Non-pigmented ciliary epithelial cell (primary cell): ENCODE measurements at places on chromosomes 11 and 22.

- no peak for DNase-seq
Observed at GRCh38 chr22:48743601-48744282, 1083.9 kb downstream of the BRD1 start.

DNA sequence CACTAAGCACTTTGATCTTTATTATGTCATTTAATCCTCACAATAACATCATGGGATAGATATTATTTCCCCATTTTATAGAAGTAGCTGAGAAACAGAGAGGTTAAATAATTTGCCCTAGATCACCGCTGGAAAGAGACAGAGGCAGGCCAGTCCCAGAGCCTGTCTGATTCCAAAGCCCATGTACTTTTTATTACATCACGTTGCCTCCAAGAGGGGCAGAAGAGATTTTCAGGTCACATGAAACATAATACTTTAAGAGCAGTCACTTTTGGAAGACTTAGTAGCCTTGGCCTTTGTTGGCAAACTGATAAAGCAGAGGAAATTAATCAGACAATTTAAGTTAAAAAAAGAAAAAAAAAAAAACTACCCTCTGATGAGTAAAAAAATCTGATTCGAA, 200.2 kb upstream of the ARHGAP20 start:
- DNase-seq = no peak

GRCh38 chr11:61516191-61516590, 7.6 kb downstream of the LRRC10B start:
- no peak for DNase-seq

GRCh38 chr11:127474766-127475165, 474.2 kb upstream of the KIRREL3 start:
- DNase-seq = no peak

DNA sequence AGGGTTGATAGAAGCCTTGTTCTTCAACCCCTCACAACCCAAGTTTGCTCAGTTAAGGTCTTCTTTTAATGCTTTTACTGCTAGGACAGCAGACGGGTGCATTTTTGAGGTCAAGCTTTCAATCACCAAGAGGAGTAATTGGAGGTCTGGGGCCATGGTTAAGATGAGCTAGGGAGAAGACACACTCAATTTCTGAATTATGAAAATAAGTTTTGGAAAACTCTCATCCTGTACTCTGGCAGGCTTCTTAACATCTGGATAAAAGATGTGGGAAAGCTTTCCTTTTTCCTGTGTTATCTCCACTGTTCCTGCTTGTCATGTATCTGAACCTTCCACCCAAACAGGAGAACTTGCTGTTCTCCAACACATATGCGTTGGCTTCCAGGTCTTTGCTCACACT, 9.7 kb downstream of the ABTB2 start:
- DNase-seq = no peak

DNA sequence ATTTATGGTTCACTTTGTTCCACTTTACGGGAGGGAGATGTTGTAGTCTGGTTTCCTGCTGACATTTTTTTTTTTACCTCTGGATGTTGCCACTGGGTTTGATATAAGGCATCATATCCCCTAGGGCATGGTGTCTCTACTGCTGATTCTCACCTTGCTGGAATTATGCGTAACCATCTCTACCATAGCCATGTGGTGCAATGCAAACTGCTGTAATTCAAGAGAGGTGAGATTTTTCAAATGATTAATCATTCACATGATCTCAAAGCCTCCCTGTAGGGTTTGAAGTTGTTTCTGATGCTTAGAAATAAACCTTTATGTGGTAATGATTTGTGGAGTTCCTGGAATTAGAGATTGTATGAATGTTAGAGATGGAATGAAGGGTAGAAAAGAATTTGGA, 13.0 kb downstream of the MS4A3 start:
- DNase-seq = no peak

GRCh38 chr22:43377896-43378704, 33.7 kb upstream of the MPPED1 start:
- no peak for DNase-seq

DNA sequence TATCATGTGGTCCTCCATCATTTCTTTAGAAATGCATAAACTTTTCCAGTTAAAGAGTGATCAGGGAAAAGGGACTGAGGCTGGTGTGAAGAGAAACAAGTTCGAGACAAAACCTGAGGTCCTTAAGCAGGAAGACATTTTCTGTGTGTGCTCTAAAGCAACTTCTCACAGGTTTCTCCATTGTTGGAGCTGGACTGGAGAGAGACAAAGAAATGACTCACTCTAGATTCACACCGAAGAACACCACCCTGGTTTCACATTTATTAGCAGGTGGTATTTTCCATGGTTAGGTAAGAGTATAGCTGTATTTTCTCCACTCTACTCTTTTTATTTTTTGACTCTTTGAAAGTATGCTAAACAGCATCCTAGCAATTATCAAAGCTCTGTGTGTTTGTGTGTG, 736.4 kb downstream of the KCNA4 start:
- DNase-seq = no peak

DNA sequence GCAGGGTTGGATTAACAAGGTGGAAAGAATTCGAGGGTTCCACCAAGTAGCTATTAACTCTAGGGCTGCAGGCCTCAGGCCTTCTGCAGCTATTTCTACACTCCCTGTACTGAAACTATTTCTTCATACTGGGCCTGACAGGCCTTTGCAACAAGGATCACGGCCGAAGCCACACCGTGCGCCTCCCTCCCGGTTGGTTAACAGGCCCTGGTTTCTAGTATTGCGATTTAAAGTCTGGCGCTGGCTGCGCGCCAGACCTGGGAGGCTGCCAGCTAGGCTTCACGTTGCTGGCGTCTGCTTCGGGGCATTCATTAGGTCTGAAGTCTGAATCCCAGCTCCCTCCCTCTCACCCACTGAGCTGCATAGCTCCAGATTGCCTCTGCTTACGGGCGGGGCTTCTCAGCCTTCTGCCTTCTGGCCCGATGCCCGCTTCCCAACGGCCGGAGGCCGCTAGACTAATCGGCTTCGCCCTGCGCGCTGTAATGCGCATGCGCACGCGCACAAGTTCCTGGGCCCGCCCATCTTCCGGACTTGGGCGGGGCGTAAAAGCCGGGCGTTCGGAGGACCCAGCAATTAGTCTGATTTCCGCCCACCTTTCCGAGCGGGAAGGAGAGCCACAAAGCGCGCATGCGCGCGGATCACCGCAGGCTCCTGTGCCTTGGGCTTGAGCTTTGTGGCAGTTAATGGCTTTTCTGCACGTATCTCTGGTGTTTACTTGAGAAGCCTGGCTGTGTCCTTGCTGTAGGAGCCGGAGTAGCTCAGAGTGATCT, 1.6 kb downstream of the LDHA start:
- peak; percentile 97 for DNase-seq

GRCh38 chr11:111735262-111736116, 30.7 kb downstream of the PPP2R1B start:
- DNase-seq = peak; percentile 93

DNA sequence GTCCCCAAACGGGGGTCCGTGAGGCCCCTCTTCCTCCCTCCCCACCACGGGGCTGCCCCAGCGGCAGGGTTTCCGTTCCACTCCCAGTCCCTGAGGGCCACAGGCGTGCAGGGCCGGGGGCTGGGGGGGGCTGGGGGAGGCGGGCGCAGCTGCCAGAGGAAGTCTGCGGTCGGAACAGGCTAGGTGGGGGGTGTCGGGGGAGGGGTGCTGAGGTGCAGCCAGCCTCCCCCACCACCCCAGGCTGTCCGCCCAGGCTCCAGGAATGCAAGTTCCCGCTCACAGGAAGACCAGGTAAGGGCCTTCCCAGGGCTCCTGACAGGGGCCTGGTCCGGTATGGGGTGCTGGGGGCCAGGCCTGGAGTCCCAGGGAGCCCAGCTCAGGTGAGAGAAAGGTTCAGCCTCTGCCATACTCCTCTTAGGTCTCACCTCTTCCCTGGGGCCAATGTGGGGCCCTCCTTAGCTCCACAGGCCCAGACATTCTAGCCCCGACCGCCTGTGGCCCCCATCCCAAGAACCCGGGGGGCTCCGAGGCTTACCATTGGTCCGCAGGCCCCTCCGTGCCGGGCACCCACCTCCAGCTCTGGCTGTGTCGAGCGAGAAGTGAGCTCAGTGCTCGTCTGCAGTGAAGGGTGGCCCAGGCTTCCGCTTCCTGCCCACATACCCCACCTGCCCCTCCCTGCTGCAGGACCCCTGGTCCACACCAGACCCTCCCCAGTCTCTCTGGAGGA, at the start of gene PTPRCAP:
Gene PTPRCAP (minus strand): TSS at position 601 of the 727 bp plus-strand sequence. CDS start 63 bp downstream, at position 538.
- no peak for DNase-seq

DNA sequence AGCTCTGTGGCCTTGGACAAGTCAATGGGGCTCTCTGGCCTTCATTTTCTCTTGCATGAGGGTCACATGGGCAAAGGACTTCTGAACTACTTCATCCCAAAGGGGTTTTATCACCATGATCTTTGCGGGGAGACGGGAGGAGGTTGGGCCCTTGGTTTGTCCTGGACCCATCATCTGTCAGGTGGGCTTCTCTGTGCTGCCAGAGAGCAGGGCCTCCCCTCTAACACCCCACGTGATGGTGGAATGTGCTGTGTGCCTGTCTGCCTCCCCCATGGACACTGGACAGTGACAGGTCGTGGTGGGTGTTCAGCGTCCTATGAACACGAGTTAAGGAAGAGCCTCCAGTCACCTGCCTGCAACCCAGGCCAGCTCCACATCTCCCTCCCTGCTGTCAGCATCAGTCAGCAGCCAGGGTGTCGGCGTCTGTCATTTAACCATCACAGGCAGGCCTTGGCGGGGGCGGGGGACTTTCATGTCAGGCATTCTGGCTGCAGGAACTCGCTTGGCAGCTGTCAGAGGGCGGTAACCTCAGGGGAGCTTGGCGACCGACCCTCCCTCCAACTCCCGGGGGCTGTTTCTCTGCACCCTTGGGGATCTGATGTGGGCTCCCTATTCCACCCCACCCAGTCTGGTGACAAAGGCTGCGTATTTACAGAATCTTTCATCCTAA, 2.6 kb upstream of the SUN2 start:
- DNase-seq = no peak

- no peak for DNase-seq
Observed at GRCh38 chr22:19291580-19292457, at the start of gene CLTCL1. CLTCL1 (minus strand) TSS chr22:19291719; CDS start chr22:19291641, 78 bp downstream.

DNA sequence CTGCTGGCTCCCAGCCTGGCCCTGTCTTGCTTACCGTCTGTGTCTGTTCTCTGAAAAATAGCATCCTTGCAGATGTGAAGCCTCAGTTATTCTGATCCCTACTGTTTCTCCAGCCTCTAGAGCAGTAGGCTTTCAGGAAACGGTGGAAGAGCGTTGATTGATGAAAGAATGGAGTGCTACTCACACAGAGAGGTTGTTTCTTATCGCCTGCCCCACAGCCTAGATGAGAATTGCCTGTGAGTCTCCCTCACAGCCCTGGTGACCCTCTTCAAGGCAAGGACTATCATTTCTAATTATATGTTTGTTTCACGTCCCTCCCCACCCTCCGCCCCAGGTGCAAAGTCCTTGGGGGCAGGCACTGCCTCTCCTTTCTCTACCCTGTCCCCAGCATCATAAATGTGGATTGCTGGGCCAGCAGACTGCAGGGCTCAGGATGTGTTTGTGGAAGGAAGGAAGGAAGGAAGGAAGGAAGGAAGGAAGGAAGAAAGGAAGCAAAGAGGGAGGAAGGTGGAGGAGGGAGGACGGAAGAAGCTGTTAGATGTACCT, 575.3 kb upstream of the B3GAT1 start:
- no peak for DNase-seq

- no peak for DNase-seq
Observed at GRCh38 chr11:64107303-64107702, 58.6 kb downstream of the MACROD1 start.

DNA sequence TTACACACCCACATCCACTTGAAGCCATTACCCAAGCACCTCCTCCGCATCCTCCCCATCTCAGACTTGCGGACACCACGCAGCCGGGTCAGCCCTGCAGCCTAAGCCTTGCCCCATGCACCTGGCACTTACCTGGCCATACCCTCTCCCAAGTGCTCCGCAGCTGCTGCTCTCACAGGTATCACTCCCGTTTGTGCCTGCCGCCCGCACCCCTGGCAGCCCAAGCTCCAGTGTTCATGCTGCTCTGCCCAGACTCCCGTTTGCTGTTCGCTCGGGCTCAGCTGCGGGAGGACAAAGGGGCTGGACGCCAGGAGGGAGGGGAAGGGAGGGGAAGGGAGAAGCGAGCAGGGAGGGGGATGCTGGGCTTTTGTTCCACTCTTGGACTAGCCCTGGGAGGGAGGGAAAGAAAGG, at the start of gene KLHL35:
Gene KLHL35 (minus strand): TSS at position 293 of the 411 bp plus-strand sequence. CDS start 2,574 bp downstream, outside the sequence.
- no peak for DNase-seq

DNA sequence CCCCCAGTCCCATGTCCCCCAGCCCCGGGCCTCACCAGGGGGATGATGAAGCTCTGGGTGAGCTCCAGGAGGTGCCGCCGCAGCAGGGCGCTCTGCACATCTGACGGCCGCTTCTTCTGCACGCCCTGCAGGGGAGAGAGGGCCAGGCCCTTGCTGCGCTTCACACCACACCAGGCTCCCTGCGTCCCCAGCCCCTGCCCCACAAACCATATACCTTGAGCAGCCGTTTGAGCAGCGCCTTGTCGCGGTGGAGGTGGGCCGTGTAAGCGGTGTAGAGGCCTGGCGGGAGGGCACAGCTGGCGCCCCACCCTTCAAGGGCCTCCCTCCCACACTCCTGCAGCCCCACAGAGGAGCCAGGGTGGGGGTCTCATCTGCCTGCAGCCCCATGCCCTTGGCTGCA, 6.2 kb upstream of the PLXNB2 start:
- DNase-seq = no peak

GRCh38 chr11:41579546-41579945, 120.1 kb upstream of the LRRC4C start:
- no peak for DNase-seq

- no peak for DNase-seq
Observed at GRCh38 chr22:46031066-46031465, 54.1 kb upstream of the WNT7B start.

- no peak for DNase-seq
Observed at GRCh38 chr11:120824242-120824641, 199.7 kb upstream of the TBCEL start.

DNA sequence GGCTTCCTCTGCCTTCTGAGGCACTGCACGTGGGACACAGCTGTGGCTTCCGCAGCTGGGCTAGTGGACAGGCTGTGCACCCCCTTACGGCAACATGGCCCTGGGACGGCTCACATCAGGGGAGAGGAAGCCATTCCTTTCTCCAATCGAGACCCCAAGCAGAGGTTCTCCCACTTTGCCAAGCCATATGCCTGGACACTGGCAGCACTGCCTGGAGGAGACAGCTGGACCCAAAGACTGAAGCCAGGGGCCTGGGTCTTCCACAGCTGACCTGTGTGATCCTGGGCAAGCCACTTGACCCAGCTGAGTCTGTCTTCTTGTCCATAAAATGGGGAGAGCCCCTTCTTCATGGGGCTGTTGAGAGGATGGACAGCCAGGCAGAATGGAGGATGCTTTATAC, 65.4 kb downstream of the SHISAL1 start:
- DNase-seq = no peak

GRCh38 chr22:21984793-21985192, 2.2 kb upstream of the TOP3B start:
- peak; percentile 13 for DNase-seq

DNA sequence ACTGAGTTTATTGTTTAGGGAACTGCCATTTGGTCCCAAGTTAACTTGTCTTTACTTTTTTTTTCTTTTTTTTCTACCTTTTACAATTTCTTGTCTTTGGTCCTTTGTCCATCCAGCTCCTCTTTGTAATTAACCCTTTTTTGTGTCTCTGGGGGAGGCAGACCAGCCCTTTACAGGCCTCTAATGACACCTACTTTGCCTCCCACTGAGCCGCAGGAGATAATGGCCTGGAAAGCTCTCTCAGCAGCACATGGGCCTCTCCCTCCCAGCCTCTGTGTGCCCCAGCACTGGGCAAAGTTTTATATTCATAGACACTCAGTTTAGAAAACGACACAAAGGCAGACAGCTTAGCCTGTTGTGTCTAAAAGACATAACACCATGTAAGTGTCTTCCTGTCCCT, 480.4 kb downstream of the SOX6 start:
- DNase-seq = no peak

GRCh38 chr11:65712633-65713076, 603 bp downstream of the KAT5 start:
- DNase-seq = no peak

GRCh38 chr22:46450931-46451561, 86.4 kb downstream of the CELSR1 start:
- no peak for DNase-seq
